H1 (cell line): ENCODE measurements at places on chromosomes 7 and 10. TPM values are rescaled to one million over a fixed set of nuclear protein-coding genes. Genes with fewer than 3 reads are reported as not detected.

DNA sequence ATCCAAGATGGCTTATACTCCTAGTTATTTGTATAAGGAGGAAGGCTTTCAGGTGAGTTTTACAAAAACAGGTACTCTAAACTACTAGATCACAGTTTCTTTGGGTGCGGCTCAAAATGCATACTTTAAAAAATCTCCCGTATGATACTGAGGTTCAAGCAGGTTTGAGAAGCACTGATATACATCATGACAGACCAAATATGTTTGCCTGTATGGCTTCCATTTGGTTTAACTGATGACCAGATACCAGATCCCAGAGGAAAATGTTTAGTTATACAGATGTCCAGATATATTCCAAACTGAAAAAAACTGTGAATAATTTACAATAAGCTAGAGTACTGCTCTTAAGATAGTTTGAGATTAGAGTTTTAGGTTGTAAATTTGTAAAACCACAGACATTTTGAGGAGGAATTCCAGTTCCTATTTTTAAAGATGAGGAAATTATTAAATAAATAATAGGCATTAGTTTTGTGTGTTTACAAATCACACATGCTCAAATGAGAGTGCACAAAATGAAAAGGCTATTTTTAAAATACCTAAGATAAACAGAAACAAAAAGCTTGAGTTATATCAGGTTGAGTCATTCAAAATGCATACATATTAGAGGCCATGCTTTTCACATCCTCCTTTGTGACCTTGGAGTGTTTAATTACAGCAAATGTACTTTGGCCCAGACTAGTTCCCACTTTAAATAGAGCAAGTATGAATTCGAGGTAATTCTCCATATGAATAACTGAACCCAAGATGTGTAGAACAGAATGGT, 60.5 kb downstream of the SEMA3C start:
- no peak for DNase-seq

Gene KIAA1217
- 13.6 and 15.6 TPM in 2 replicates for total RNA-seq

Gene CAV2
- total RNA-seq: 4.7 and 6.4 TPM in 2 replicates

Gene TRAPPC14
- total RNA-seq: 20.2 and 22.1 TPM in 2 replicates

DNA sequence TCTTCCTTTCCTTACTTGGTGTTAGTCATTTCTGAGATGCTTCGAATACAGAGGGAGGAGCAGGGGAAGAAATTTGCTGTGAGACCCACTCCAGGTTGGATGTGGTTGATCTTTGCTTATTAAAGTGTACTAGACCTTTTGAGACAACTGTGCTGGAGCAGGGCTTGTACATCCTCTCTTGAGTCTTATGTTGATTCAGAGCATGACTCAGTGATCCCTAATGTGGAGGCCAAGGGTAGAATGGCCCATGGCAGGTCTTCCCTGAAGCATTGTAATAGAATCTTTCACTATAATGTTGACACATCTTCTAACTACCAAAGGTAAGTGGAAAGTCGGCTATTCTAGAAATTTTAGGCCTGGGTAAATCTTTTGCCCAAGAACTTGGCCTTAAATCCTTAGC, 17.0 kb upstream of the SFR1 start:
- DNase-seq: no peak

DNA sequence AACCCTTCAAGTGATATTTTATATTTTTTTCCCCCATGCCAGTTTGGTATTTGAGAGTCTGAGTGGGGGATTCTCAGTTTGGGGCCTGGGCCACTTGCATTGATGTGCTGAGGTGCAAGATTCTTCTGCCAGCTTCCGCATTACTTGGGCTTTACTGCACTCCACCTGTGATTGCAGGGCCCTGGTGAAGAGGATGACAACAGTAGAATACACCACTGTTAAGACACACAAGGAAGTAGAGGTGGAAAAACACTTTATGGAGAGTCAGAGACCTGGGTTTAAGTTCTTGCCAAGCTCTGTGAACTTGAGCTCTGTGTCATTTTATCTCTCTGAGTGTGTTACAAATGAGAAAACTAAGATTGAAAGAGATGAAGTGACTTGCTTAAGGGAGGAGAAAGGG, 209.4 kb downstream of the LRMDA start:
- DNase-seq: no peak

Gene NPY
- total RNA-seq: 1.0 and 1.7 TPM in 2 replicates

DNA sequence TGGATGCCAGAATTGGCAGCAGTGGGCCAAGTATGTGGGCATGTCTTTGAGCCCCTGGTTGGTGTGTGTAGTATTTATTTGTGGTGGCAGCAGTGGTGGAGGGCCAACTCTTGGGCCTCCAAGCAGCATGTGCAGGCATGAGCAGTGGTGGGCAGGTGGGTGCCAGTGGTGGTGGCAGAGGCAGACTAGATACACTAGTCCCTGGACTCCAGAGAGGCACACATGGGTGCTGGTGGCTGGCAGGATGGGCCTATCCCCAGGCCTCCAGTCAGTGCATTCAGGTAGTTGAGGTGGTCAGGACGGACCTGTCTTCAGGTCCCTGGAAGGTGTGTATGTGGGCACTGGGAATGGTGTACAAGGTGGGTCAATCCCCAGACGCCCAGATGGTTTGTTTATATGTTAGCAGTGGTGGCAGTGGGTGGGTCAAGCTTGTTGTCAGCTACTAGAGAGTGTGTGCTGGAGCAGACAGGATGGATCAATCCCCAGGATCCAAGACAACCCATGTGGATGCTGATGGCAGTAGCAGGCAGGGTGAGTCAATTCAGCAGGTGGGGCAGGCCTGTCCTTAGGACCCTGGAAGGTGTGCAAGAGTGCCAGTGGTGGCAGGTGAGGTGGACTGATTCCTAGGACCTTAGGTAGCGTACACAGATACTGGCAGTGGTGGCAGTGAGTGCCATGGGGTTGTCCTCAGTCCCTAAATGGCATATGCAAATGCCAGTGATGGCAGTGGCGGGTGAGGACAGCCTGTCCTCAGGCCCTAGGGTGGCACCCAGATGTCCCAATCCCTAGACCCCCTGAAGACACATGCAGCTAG, 294.3 kb downstream of the RPS24 start:
- peak; percentile 29 for DNase-seq

Gene RAMP3
- total RNA-seq: 0.88 and 0.92 TPM in 2 replicates

Gene NODAL
- 6.3 and 7.3 TPM in 2 replicates for total RNA-seq

Gene VPS37D
- 3.4 and 3.8 TPM in 2 replicates for total RNA-seq

Gene DNAJC12
- 2.9 and 4.2 TPM in 2 replicates for total RNA-seq

Gene OLAH
- total RNA-seq: not detected in 2 replicates

Gene PGAM2
- 1.4 and 2.1 TPM in 2 replicates for total RNA-seq

DNA sequence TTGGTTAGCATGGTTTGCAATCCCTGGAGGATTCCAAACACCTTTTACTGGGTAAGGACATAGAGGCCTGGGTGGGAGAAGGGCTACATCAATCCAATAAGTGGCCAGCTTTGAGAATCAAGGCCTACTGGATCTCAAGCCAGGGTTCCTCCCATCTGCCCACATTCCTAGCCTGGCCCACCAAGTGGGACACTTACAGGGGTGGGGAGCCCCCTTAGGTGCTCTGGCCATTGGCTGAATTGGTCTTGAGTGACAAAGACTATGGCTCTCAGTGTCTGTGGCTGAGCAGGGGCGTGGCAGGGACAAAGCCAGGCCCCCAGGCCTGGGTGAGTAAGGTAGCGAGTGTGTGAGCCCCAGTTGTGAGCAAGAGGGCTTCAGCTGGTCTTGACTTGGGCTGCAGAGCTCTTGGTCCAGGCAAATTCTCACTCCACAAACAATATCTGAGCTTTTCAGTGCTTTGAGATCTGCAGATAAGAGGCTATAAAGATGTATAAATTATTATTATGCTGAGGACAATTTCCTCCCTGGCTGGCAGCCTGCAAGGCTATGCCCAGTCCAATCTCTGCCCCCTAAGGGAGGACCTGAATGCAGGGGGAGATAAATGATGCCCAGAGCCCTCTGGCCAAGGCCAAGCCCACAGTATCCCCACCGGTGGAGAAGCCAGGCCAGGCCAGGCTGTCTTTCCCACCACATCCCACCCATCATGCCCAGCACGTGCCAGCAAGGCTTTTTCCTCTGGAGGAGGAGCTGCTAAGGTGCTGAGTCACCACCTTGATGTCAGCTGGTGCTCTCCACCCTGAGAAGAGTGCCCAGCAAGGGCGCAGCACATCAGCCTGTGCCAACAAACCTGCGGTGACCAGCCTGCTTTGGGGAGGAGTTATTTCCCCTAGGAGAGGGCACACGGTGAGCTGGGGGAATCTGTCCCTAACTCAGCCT, 80.7 kb upstream of the DUSP5 start:
- no peak for DNase-seq

Gene PTTG1IP2
- not detected in 2 replicates for total RNA-seq

GRCh38 chr10:78913219-78914059, 155.3 kb upstream of the ZMIZ1 start:
- DNase-seq: peak; percentile 72

DNA sequence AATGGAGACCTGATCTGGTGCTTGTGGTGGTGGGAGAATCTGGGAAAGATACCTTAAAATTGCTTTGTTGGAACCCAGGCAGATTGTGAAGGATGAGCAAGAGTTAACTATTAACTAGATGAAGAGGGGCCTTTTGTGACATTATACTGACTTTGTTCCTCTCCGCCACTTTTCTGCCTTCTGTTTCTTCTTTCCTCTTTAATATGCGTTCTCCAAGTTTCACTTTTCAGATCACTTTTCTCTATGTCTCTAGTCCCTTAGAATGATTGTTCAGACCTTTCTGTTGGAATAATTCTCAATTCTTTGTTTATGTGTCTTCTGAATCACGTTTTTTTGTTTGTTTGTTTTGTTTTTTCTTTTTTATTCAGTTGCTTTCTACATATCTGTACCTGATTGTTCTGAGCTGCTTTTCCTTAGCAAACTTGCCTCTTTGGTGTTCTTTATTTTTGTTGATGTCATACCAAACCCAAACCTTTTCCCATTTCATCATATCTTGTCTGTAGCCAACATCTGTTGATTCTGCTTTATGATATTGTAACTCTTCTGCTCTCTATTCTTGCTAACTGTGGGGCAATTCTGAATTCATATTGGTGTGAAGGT, 2.8 kb downstream of the BMPR1A start:
- no peak for DNase-seq

DNA sequence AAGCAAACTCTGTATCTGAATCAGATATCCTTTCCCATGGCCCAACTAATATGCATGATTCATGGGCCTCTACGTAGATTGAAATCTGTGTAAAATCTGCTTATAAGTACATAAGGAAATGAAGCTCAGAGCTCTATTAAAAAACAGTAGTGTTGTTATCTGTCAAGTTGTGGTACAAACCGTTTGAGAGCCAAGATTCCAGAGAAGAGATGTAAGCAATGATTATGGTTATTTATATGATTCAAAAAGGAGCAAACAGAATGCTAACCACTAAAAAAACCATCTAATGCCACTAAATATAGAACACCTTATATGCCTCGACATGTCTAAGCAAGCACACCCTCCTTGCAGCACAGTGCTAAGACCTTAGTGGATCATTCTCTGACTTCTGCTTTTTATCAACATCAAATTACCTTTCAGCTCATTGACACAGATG, 26.6 kb downstream of the RPP38 start:
- DNase-seq: no peak

DNA sequence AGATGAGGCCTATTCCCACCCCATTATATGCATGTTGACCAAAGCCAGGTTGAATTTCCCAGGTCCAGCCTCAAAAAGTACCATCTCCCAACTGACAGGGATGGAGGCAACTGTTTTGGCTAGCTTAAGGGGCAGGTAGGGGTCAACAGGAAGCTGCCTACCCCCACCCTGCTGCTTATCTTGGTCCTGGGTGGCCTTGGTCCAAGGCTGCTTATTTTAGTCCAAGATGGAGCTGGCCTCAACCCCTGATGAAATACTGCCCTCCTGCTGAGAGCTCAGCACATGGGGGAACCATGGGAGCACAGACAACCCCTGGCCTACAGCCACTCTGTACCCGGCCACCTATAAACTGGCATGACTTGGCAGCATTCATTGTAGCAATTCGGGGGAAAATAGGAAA, 23.1 kb downstream of the MYO1G start:
- no peak for DNase-seq

DNA sequence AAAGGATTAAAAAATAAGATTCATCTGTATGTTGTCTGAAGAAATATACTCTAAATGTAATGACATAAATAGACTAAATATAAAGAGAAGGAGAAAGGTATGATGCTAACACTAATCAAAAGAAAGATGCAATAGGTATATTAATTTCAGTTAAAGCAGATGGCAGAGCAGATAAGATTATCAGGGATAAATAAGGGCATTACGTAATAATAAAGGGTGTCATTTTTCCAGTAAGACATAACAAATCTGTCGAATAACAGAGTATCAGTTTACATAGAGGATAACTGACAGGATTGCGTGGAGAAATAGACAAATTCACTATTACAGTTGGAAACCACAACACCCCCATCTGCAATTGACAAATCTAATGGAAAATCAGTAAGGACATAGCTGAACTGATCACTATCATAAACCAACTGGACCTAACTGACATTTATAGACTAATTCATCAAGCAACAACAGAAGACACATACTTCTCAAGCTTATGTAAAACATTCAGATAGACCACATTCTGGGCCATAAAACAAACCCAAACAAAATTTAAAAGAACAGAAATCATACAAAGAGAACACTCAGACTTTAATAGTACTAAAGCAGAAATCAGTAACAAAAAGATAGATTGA, 384.1 kb upstream of the COBL start:
- no peak for DNase-seq

DNA sequence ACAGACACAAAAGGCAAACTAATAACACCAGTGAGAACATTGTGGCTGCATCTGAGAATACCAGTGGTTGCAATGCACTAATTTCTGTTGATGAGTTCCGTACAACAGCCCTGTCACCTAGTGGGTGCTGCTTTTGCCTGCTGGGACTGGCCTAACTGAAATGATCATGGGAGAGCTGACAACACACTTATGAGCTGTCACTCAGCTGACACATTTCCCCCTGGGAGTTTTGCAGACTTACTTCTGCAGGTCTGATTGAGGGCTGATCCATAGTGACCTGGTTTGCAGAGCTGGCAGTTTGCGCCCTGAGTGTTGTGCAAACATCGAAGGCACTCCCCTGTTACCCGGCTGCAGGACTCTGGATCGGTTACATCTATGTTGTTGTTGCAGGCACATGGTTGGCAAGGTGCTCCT, 60.6 kb upstream of the LAMB1 start:
- no peak for DNase-seq

Gene ADAM12
- total RNA-seq: 0.07 and 0.19 TPM in 2 replicates

DNA sequence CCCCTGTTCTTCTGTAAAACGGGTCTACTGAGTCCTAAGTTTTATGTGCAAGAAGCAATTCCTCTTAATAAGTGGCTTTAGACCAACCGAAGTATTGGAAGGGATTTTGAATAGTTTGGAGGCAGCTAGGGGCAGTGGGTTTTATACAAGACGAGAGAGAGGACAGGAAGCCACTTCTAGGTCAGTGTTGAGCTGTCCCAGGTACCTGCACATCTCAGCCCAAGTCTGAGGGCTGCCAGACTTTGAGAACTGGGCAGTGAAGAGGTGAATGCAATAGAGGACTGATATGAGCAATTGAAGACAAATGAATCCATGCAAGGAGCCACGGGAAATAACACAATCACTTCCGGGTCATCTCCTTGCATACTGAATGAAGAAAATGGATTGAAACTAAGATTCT, 273.5 kb downstream of the KLF6 start:
- no peak for DNase-seq

Gene ANKRD1
- not detected in 2 replicates for total RNA-seq

Gene MACC1
- total RNA-seq: 17.1 and 17.2 TPM in 2 replicates

Gene NCAPG2
- total RNA-seq: 119 and 125 TPM in 2 replicates
